ENCODE measurements at places on chromosomes 11 and 22.
A peak's percentile ranks its signal among the peaks of the same experiment; 100 is the strongest.

- peak; percentile 58 for DNase-seq
Measured at GRCh38 chr22:35489239-35489638, 51.4 kb upstream of the RASD2 start.

DNA sequence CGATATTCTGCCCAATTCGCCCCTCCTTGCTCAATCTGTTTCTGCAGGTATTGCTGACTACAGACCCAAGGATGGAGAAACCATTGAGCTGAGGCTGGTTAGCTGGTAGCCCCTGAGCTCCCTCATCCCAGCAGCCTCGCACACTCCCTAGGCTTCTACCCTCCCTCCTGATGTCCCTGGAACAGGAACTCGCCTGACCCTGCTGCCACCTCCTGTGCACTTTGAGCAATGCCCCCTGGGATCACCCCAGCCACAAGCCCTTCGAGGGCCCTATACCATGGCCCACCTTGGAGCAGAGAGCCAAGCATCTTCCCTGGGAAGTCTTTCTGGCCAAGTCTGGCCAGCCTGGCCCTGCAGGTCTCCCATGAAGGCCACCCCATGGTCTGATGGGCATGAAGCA, 9.2 kb upstream of the SLC35E4 start:
- no peak for DNase-seq

GRCh38 chr11:5846701-5847100, 5.0 kb upstream of the OR52E6 start:
- no peak for DNase-seq

DNA sequence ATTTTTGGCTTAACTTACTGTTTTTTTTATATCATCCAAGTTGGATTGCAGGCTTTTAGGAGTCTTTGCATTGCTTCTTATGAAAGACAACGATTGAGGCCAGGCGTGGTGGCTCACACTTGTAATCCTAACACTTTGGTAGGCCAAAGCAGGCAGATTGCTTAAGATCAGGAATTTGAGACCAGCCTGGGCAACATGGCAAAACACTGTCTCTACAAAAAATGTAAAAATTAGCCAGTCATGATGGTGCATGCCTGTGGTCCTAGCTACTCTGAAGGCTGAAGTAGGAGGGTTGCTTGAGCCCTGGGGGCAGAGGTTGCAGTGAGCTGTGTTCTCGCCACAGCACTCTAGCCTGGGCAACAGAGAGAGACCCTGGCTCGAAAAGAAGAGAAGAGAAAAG, 56.6 kb downstream of the BID start:
- DNase-seq: no peak

- no peak for DNase-seq
Measured at GRCh38 chr11:77374611-77375031, 73.1 kb upstream of the GDPD4 start.

DNA sequence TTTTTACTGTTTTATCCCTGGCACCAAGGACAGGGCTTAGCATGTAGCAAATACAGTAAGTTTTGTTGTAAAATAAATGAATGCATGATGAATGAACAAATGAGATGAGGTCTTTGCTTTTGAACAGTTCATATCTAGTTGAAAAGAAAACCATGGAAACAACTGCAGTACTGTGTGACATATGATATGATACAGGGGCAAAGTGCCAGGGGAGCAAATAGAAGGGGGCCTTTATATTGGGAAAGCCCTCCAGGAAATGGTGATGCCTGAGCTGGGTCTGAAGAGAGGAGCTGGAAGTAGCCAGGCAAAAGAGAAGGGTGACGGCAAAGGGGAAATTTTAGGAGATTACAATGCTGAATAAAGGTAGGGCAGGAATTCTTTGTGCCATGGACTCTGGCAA, 63.8 kb upstream of the UCP3 start:
- no peak for DNase-seq

DNA sequence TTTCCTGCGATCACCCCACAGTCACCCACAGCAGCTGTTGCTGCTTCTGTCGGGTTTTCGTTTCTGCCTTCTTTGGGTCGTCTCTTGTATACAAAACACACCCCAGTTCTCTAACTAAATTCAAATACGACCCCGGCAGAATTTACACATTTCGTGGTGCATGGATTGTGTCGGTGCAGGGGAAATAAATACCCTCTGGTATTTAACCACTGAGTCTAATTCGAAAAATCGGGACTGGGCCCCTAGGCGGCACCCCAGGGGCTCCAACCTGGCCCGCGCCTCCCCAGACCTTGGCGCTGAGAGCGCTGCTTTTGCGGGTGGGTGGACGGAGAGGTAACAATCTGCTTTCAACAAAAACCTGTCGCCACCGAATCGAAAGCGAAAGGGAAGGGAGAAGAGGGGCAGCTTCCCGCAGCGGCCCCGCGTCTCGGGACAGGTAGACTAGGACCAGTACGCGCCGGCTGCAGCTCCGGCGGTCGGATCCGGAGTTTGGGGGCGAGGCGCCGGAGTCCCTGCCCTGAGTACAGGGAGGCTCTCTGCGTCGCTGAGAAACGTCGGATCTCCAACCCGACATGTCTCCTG, 4.4 kb downstream of the ALX4 start:
- DNase-seq: no peak

GRCh38 chr11:70504246-70505020, 106.1 kb downstream of the CTTN start:
- DNase-seq: no peak

GRCh38 chr11:65051398-65051858, 6.9 kb downstream of the NAALADL1 start:
- no peak for DNase-seq

DNA sequence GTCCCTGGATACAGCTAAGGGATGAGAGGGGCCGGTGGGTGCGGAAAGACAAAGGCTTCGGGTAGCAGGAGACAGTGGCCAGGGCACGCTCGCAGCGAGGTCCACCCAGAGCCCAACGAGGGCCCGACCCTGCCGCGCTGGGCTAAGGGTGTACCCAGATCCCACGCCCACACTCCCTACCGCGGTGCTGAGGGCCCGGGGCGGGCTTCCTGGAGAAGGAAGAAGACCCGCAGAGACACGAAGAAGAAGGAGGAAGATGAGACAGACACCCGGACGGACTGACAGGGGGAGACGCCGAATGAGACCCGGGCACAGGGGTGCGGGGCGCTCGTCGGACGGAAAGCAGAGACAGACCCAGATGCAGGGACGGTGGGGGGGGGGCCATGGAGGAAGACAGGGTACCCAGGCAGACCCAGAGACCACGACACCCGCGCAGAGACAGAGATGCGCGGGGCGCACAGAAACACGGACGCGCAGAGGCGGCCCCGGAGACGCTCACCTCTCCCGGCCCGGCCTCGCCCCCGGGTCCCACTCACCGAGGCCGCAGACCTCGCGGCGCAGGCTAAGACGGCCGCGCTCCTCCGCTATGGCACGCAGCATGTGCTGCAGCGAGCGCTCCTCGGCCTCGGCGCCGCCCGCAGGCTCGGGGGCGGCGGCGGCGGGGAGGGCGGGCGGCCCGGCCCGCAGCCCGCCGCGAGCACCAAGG, 437 bp downstream of the KIAA0930 start:
- peak; percentile 71 for DNase-seq

DNA sequence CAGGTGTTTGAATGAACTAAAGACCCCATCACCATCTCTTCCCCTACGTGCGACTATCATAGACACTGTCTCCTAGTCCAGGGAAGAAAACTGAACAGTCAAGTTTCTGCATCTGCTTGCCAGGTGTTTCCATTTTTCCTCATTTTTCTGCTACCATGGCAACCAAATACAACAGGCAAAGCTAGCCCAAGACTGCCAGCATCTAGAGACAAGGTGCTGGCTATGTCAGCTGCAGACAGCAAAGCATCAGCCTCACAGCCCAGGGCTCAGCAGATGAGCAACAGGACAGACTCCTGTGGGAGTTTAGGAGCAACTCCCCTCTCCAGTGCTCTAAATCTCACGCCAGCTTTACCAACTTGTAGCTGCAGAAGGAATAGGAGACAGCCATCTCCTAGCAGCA, 124.3 kb downstream of the C11orf58 start:
- DNase-seq: no peak

DNA sequence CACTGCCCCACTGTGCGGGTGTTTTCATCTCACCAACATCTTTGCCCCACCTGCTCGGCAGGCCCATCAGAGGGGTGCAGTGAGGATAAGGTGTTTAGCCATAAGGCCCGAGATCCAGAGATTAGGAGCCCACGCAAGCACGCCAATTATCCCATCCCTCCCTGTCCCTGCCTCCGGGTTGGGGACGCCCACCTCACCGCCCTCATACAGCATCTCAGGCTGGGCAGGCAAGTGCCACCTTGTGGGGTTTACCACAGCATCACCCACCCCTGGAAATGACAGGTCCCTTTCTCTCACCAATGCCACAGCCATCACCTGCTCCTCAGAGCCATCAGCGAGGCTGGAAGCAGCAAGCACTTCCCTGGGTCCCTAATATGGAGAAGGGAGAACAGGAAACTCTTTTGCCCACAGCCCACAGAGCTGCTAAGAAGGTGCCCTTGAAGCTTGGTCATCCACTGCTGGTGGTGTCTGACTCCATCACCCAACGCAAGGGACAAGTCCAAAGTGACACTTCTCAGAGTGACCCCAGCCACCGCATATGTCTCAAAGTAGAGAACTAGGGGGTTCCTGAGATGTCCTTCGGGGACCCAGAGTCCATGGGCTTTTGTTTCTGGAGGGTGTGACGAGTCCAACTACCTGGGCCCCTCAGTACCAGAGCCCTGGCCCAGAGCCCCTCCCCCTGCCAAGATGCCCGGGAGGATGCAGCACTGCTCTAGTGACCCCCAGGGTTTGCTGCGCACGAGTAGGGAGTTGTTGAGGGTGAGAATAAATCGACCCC, 15.8 kb downstream of the VPS37C start:
- DNase-seq: no peak

DNA sequence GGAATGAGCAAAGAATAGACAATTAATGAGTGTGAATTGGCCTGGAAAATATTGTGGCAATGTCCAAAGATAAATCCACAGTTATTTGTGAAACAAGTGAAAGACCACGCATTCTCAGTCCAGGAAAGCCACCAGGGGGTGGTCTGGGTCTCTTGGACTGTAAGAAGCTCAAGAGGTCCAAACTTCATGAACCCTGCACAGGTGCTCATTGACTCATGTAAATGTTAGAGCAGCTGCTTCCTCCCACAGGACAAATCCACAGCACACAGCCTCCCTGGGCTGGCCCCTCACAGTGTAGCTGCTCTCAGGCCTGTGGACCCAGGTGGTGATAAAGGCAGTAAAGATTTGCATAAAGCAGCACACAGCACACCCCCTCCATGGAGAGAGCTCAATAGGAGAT, 114.0 kb downstream of the ZNF280B start:
- no peak for DNase-seq

DNA sequence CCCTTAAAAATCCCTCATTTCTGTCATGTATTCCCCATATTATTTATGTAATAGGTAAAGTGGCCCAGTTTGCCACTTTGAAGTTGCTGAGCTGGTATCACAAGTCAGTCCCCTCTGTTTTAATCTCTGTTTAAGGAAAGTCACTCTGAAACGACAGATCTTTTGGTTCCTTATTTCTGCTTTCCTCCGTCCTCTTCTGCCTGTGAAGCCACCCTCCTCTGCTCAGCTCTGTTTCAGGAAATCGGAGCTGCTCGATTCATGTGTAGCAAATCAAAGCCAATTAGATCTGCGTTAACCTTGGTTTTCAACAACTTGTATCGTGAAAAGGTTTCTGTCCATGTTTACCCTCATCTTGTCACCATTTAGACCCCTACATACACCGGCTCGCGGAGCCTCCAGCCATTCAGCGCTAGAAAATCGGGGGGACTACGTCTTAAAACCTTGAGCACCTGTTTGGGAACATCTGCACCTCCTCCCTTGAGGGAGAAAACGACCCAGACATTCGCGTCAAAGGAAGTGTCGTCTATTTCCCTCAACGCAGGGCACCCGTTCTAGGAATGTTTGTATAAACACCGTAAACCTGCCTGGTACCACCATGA, 576 bp upstream of the SC5D start:
- no peak for DNase-seq

GRCh38 chr11:130086669-130087068, 17.0 kb downstream of the APLP2 start:
- DNase-seq: no peak

DNA sequence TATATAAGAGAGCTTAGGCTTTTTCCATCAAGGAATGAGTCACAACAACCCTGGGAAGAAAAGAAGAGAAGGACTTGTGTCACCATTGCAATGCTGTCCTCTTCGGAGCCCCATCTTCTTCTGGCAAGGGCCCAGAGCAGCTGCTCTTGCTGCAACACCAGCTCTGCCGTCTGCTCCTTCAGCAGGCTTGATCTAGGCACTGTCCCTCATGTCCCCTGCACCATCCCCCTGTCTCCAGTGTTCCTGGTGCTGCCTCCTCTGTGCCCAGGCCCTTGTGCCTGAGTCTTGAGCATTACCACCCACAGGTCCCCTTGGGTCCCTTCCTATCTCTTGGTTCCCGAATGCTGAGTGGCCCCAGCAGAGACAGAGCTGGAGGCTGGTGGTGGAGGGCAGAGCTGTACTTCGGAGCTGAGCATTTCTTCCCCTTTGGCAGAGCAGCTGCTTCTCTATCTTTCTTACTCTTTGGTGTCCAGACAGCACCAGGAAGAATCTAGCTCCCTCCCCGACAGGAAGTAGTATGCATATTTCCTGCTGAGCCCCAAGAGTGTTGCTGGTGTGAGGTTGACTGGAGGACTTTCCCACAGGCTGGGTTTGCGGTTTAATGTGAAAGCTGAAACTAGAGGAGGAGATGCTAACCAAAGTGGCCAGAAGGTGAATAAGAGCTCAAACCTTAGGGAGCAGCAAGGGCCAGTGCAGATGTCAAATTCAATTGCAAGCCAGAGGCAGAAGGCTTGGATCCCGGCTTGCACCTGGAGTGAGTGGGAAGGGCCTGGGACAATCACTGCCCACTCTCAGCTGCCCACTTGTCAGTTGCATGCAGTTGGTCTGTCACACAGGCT, 27.8 kb downstream of the WEE1 start:
- DNase-seq: peak; percentile 63

GRCh38 chr11:30365793-30366517, 43.1 kb downstream of the ARL14EP start:
- DNase-seq: no peak

DNA sequence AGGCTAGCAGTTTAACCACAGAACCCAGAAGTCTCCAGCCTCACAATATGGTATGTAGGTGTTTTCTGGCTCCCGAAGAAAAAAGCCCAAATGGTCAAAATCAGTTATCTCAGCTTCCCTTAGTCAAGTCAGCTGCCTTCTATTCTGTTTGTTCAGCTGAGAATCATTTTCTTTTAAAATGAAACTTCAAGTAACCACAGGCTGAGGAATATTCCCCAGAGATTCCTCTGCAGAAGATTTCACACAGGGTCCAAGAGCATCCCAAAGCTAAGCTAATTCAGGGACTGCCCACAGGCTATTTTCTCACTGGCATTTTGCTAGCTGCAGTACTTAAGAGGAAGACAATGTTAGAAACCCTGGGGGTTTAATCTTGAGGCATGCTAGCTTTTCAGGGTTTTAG, 977.0 kb upstream of the CHORDC1 start:
- DNase-seq: peak; percentile 12

- no peak for DNase-seq
Measured at GRCh38 chr11:70272009-70272408, 1.5 kb downstream of the PPFIA1 start.

All from retina (tissue), 1 donor.